ENCODE measurements at places on chromosomes 16 and 17. TPM values are rescaled to one million over a fixed set of nuclear protein-coding genes. Genes with fewer than 3 reads are reported as not detected.

GRCh38 chr17:30230596-30231125 is 4.8 kb downstream of the SLC6A4 start:
- DNase-seq, result no peak

DNA sequence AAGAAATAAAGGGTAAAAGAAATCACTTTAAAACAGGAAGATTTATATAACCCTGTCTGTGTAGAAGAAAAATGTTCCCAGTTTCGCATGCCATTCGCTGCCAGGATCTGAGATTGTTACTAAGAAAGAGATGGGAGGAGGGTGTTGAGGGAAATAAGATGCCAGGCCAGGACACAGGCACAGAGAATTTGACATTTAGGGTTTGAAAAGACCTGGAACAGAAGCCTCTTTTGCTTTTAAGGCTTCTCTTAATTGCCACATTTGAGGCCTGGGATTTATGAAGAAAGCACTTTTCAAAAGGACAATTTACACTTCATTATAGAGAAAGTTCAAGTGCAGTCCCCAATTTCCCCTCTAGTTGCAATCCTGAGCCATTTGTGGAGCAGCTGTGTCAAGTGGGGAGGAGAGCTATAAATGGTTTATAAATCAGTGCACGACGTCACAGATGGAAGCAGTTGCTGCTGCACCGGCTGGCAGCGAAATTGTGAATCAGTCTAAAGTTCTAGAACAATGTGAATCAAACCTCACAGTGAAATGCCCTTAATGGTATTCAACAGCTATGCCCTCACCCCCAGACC is 26.5 kb upstream of the C16orf87 start:
- no peak for DNase-seq

- no peak for DNase-seq
Measured at GRCh38 chr16:86222547-86222946, 287.8 kb upstream of the FOXF1 start.

- DNase-seq, result no peak
Measured at GRCh38 chr17:55500103-55500502, 11.1 kb downstream of the SMIM36 start.

HIC1 gene
- 20.2 TPM for total RNA-seq

DNA sequence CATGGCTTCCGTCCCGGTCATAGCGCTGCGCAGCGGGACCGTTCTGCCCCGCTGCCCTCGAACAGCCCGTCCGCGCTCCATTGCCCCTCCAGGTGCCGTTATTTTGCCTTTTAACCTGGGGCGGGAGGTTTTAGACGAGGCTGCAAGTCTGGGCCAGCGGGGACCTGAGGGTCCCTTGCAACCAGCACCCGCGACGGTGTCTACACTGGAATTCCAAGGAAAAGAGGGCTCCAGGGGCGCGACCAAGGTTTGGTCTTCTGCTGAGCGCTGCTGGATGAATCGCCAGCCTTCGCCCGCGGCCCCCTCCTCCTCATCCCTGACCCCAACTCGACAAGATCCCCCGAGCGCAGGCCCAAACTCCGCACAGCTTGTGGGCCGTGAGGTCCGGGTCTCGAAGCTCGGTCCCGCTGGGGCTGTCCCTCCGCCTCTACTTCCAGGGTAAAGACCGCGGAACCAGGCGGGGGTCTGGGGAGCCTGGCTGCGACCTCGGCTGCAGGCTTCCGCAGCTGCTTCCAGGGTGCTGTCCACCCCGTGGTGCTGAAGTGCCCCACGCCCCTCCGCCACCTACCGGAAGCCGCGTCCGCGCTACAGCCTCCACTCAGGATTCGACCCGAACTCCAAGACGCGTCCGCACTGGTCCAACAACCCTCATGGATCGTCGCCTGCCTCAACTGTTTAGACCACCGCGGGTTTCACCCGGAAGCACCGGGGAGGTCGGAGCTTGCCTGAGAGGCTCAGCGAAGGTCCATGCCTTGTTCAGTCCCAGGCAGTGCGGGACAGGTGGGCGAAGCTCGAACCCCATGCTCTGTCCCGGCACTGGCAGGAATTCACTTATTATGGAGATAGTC is 10.1 kb upstream of the CA4 start:
- no peak for DNase-seq

DNA sequence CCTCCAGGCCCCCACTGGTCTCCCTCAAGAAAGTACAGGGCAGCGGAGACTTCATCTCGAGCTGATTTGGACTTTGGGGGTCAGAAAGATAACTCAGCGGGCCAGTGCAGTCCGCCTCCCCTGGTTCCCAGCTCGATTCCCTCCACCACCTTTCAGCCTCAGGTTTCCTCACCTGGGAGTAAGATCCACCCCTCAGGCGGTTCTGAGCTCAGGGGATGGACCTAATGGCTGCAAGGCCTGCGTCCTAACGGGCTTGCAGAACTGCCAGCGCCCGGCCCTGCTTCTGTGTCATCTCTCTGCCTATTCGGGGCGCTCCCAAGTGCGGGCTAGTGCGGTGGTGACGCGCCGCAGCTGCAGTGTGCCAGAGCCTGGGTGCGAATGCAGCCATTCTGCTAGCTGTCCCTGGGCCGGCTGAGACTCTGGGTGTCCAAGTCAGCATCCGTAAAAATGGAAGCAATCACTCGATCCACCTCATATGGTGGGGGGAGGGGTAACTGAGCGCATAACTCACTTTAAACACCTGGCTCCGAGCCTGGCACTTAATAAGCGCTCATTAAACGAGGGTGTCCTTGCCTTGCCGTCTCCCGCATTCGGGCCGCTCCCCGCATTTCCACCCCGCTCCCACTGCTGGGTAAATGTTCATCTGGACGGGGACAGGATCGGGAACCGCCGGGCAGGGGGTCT is 129.6 kb upstream of the LHX1 start:
- no peak for DNase-seq

ADAD2 gene
- not detected for total RNA-seq

ZNF785 gene
- not detected for total RNA-seq

KRTAP9-8 gene
- total RNA-seq, result not detected

DNA sequence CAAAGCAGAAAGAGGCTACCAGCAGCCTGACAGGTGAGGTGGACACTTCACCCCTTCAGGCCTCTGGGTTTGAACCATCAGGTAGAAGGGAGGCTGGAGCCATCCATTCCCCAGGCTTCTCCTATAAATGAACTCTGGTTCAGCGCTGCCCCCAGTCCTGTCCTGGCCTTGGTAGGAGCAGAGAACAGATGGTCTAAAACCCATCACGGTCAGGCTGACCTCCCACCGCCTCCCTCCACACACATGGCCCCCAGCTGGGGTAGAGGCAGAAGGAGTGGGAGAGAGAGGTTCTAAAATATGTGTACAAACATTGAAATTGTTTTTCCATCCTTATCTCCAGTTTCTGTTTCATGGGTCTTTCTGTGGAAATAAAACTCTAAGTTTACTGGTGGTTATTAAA is 59.7 kb upstream of the DNAJA2 start:
- DNase-seq, result no peak

DNA sequence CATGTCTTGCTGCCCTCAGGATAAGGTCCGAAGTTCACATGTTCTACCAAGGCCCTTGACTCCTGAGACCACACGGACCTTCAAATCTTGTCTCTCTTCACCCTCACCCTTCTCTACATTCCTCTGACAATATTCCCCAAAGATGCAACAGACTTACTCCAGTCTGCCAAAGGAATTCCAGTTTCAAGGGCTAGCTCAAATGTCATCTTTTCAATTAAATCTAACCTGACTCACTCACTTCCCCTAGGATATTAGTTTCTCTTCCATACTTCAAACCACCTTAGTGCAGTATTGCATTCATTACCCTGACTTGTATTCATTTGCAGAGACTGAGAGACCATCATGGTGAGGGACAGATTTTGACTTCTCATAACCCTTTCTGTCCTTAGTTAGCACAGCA is 59.6 kb upstream of the ADCY9 start:
- DNase-seq, result no peak

DNA sequence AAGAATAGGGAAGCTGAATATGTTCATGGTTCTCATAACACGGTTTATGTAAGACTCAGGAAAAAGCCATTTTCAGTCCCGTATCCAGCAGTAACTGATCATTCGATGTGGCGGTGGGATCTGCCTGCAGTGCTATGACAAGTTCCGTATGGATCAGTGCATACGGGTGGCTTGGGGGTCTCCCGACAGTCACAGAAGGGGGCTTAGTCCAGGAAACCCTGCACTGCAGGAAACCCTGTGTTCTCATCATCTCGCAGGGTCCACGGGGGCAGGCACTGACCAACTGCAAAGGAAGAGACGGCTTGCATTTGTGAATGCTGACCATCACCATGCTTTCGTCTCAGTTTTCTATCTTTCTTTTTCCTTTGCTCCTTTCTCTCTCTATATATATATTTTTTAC is 7.7 kb downstream of the MTHFSD start:
- no peak for DNase-seq

DNA sequence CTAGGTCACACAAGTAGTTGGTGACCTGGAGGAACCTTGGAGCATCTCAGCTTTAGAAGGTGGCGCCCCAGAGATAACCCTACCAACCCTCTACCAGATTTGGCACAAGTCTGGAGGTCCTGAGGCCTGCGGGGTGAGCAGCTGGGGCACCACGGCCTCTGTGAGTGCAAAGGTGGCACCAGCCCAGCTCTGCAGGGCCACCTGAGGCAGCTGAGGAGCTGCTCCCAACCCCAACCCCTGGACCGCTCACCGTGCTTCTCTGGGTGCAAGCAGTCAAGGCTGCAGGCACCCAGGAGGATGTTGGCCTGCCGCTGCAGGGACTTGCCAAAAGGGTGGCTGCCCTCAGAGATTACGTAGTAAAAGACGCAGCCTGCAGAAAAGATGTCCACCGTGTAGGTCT is 28.4 kb upstream of the ICAM2 start:
- no peak for DNase-seq

GRCh38 chr17:39927929-39928857 is 661 bp downstream of the LRRC3C start:
- no peak for DNase-seq

GPATCH8 gene
- 19.1 TPM for total RNA-seq

DNA sequence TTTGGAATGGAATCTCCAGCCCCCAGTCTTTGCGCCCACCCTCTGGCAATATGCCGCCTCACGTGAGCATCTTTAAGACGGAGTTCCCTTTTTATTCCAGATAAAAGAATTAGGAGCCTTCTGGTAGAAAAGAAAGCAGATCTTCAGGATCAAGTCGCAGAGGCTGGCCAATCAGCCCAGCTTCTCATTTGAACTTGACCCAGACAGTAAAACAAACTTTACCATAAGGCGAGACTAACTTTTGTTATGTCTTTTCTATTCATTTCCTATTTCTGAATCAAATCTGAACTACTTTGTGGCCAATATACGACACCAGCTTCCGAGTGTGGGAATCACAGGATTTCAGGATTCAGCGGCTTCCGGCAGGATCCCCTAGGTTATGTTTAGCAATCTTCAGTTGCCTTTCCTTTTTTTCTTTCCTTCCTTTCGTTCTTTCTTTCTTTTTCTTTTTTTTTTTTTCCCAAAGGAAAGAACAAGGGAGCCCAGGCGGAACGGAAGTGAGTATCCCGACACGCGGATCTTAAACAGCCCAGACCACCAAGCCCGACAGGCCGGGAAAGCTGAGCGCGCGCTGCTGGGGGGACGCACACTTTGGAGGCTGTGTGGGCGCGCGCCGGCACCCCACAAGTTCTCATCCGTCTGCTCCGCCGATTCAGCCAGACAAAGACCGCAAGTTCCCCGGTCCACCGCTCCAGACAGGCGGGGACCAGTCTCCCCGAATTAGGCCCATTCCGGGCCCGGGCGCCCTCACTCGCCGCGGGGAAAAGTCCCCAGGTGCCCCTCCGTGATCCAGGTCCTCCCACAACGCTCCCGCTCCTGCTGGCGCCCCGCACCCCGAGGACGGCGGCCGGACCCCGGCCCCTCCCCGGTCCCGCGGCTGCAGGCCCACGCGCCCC is 633 bp downstream of the TBC1D16 start:
- peak; percentile 49 for DNase-seq

DNA sequence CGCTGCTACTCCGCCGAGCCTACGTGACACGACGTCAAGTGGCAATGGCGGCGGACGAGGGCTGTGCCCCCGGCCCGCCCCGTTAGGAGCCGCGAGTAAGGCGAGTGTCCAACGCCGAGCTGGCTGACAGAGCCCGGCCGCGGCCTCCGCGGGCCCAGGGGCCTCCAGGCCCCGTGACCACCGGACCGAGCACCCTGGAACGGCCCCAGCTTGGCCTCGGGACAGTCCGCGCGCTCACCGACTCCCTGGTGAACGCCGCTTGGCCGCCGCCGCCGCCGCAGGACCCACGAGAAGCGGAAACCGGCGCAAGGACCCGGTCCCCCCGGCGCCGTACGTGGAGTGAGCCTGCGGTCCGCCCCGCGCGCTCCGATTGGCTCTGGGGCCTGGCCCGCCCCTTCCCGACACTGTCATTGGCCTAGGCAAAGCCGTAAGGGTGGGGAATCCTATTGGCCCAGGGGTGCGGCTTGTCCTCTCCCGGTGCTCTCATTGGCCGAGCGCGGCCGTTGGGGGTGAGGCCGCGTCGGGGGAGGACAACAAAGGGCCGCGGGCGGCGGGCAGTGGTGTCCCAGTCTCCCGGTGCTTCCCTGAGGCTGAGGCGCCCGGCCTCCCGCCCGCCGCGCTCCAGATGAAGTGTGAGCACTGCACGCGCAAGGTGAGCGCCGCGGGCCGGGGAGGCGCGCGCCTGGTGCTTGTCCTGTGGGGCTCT is at the start of gene NARF:
TSS of gene NARF (plus strand) at position 563 of the 706 bp plus-strand sequence. CDS start at position 626, 63 bp downstream.
- DNase-seq, result peak; percentile 99

GRCh38 chr16:48687421-48688038 is 77.5 kb upstream of the N4BP1 start:
- peak; percentile 89 for DNase-seq

GRCh38 chr17:73643001-73643851 is 1.0 kb downstream of the SDK2 start:
- peak; percentile 12 for DNase-seq

DNA sequence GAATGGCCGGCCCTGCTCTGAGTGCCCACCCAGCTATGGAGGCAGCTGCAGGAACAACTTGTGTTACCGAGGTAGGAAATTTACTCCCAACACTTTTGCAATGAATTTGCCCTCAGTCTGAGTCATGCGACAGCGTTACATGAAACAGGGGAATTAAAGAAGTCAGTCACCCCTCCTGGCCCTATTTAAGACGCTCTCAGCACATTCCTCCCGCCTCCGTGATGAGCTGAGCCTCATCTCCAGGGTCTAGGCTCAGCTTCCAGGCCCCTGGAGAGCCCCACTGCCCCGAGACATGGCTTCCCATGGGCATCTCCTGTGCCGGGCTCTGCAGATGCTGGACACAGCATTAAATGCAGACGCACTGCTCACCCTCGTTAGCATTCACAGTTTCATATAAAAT is 35.0 kb downstream of the CRISPLD2 start:
- no peak for DNase-seq

TMEM238L gene
- total RNA-seq, result not detected

GRCh38 chr16:17072104-17072503 is 398.7 kb downstream of the XYLT1 start:
- no peak for DNase-seq

- no peak for DNase-seq
Measured at GRCh38 chr16:88978608-88979346, 1.8 kb upstream of the CBFA2T3 start.

DNA sequence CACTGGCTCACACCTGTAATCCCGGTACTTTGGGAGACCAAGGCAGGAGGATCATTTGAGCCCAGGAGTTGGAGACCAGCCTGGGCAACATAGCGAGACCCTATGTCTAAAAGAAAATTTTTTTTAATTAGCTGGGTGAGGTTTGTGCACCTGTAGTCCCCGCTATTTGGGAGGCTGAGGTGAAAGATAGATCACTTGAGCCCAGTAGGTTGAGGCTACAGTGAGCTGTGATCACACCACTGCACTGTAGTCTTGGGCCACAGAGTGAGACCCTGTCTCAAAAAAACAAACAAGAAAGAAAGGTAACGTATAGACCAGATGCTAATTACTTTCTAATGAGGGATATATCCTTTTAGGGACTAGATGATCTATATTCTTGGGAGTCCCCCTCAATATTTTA is 8.1 kb downstream of the NOL11 start:
- DNase-seq, result no peak

GRCh38 chr17:33112763-33113162 is 121.1 kb downstream of the SPACA3 start:
- DNase-seq, result no peak

KREMEN2 gene
- 64.8 TPM for total RNA-seq

CIBAR2 gene
- 0.51 TPM for total RNA-seq
